Activated naive CD4-positive, alpha-beta T cell (primary cell): ENCODE measurements at places on chromosomes 6 and 20.

GRCh38 chr6:38163186-38164130, 343.9 kb downstream of the ZFAND3 start:
- DNase-seq, result no peak

GRCh38 chr6:122806291-122806690, 17.2 kb downstream of the SMPDL3A start:
- DNase-seq, result no peak

GRCh38 chr20:31602779-31603441, 2.2 kb upstream of the ID1 start:
- no peak for DNase-seq

- no peak for DNase-seq
Observed at GRCh38 chr6:148701375-148701774, 45.5 kb upstream of the UST start.

DNA sequence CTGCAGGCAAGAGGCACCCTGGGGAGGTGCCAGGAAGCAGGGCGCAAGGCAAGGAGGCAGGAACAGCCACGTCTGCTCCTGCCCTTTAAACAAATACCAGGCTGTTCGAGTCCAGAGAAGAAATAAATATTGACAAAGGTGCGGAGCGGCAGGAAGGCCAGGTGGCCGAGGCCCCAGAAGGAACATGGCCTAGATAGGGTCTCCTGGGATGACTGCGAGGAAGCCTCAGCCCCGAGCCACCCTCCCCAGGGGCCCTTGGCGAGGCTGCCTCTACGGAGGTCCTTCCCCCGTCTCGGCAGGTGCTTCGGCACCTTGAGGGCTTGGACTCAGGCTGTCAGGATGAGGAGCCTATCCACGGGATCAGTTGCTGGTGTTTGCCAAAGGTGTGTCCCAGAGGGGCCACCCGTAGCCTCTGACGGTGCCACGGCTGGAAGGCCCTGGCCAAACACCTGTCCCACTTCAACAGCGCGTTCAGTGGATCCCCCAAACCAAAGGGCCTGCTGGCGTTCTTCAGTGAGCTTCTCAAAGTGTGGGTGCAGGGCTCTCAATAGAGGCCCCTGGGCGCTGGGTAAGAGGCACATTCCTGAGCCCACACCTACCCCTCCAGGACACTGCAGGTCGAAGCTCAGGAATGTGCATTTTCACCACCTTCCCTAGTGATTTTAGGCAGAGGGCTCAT, 39.8 kb downstream of the SNX5 start:
- DNase-seq, result no peak

GRCh38 chr6:5899216-5900045, 107.3 kb downstream of the NRN1 start:
- no peak for DNase-seq

- DNase-seq, result no peak
Observed at GRCh38 chr6:125598422-125598821, 151.0 kb upstream of the HEY2 start.

DNA sequence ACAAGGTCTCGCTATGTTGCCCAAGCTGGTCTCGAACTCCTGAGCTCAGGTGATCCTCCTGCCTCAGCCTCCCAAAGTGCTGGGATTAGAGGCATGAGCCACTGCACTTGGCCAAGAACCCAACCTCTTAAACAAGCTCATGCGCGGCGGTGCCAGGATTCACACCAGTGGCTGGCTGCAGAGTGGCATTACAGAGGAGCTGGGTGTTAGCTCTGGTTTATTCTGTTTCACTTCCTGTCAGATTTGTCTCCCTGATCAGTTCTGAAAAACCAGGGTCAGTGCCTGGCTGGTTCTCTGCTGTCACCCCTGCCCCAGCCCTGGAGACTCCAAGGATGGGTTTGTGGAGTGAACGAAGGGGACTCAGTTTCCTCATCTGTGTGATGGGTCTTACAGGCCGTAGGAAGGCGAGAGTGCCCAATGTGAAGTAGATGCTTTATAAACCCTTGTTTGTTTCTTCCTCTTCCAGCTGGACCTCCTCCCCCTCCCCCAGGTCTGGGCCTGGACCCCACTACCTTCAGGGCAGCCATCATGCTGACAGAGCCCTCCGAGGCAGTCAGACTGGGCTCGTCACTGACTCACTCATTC, 63.4 kb downstream of the UBE2V1 start:
- no peak for DNase-seq
